ENCODE measurements at places on chromosomes 4 and X.
A peak's percentile ranks its signal among the peaks of the same experiment; 100 is the strongest.

- no peak for DNase-seq
Measured at GRCh38 chr4:152392079-152392478, 143.8 kb downstream of the FBXW7 start.

DNA sequence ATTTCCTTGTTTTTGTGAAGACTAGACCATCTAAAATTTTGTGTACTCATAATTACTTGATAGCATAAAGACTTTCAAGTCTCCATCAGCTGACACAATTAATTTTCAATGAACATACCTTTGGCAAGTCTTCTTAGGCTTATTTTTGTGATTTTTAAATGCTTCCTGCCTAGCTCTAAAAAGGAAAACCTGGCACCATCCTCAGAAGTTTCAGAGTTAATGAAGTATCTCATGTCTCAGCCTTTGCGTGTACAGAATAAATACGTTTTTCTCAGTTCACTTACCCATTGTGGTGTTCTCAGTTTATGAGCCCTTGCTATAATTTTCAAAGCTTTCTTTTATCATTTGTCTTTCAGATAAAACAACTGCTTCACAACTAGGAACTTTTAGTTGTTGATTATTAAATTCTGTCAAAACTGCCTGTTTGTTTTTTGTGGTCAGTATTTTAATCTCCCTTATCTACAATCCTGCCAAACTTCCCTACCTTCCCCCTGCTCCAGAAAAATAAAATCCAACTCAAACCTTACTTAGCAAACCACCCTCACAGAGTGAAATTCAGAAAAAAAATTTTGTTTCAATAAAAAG, 21.6 kb downstream of the ADD1 start:
- DNase-seq: no peak

- DNase-seq: no peak
Measured at GRCh38 chrX:17053502-17053901, 107.0 kb downstream of the REPS2 start.

DNA sequence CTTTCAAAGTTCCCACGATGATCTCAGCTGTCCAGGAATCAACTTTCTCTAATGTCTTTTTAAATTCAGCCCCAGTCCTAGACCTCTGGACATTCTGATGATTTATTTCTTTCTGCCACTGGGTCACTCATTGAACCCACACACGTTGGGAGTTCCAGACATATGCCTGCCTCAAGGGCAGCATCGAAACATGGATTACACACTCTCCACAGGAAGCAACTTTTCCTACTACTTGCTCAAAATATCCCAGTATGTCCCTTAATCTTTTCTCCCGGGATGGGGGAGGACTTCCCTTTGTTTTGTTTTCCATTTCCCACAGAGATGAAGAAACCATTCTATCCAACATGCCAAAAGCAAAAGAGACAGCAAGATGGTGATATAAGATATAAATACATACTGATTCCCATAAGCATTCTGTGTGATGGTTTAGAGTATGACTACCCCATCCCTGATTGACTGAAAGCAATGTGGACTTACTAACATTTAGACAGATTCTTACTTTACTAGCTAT, 79.8 kb upstream of the PPARGC1A start:
- DNase-seq: no peak

DNA sequence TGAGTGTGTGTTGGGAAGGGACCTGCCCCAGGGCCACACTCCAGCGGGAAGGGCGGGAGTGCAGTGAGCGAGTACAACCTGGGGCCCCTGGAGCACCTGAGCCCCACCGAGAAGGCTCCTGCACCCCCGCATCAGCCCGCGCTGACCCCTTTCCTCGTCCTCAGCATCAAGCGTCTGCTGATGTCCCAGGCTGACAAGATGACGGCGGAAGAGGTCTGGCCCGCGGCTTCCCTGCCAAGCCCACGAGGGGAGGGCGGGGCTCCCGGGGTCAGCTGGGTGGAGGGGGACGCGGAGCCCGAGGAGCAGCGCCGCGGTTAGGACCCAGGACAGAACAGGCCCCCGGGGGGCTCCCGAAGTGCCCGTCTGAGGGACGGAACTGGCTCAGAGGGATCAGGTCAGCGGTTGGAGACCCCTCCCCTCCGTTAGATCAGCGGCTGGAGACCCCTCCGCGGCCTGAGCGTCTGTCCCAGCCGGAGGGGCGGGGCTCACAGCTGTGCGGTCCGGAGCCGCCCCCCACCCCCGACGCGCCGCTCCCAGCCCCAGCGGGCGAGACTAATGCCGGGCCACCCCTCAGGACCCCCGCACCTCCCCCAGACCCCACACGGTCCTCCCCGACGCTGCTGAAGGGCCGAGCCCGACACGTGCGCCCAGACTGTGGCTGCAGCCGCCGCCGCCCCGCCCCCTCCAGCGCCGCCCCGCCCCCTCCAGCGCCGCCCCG, 6.7 kb downstream of the MYL5 start:
- no peak for DNase-seq

GRCh38 chr4:13524504-13525243, 19.6 kb downstream of the NKX3-2 start:
- no peak for DNase-seq

GRCh38 chrX:22399437-22400192, 126.9 kb downstream of the CBLL2 start:
- DNase-seq: no peak

GRCh38 chr4:17033768-17034181, 135.3 kb upstream of the LDB2 start:
- DNase-seq: no peak

- no peak for DNase-seq
Measured at GRCh38 chr4:153531000-153531358, 64.8 kb downstream of the TMEM131L start.

- DNase-seq: peak; percentile 44
Measured at GRCh38 chr4:98261405-98262291, 464 bp downstream of the RAP1GDS1 start.

GRCh38 chrX:12210196-12210815, 72.0 kb downstream of the FRMPD4 start:
- no peak for DNase-seq

DNA sequence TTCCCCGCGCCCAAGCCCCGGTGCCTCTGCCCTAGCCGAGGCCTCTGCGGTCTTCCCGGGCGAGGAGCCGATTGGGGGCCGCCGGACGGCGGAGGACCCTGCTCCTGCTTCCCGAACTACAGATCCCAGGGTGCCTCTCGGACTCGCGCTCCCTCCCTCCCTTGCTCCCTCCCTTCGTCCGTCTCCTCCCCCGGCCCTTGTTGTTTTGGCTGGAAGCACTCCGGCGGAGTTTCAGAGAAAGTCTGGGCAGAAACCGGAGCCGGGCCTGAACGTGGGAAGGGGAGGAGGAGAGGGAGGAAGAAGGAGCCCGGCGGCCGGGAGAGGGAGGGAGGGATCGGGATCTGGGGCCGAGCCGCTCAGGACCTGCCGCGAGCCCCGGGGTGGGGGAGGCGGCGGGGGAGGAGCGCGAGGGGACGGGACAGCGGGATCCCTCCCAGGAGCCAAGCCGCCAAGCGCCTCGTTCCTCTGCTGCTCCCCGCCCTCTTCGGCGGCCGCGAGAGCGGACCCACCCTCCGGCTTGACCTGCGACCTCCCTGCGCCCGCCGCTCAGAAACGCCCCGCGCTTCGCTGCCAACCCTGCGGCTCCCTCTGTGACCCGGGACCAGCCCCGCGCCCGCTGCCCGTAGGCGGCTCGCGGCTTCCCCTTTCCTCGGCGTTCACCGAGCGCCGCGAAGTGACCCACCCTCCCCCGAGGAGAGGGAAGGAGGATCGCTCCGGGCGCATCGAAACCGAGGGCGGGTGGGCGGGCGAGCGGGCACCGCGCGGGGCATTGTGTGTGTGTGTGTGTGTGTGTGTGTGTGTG, 496 bp upstream of the GAB1 start:
- no peak for DNase-seq

GRCh38 chrX:96373047-96373355, 311.6 kb upstream of the DIAPH2 start:
- no peak for DNase-seq

- DNase-seq: no peak
Measured at GRCh38 chr4:128590034-128590740, 219.3 kb upstream of the JADE1 start.

DNA sequence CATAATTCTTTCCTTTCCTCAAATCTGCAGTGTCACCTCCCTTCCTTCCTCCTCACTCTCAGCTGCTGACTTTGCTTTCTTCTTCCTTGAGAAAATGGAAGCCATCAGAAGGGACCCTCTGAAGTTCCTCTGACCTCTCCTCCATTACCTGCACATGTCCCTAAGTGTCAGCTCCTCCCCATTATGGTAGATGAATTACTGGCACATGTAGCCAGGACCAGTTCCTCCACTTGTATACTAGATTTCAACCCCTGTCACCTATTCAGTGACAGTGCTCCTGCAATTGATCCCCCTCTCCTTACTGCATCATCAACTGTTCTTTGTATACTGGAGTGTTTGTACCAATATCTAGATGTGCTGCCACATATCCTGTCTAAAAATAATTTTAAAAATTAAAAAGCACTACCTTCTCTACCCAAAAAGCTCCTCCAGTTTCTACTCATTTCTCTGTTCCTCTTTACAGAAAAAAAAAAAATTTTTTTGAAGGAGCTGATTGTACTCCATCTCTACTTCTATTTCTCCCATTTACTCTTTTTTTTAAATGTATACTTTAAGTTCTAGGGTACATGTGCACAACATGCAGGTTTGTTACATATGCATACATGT, 78.6 kb downstream of the CLCN5 start:
- DNase-seq: no peak

- DNase-seq: no peak
Measured at GRCh38 chrX:128818690-128819089, 704.6 kb downstream of the SMARCA1 start.

DNA sequence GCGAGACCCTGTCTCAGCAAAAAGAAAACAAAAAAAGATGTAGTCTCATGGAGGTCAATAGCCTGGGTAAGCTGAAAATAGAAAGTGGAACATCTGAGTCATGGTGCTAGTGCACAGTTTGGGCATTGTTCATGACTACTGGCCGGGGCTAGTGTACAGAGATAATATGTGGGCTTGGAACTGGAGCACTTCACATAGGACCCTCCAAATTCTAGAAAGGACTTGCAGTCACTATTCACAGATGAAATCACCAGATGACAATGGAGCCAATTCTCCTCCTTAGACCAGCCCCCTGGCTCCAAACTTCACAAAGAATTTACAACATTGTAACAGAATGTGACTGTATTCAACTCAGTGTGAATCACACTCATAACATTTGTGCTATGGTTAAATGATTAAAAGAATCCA, 367.8 kb upstream of the SLC7A11 start:
- no peak for DNase-seq

GRCh38 chrX:127574829-127575228, 477.4 kb downstream of the ACTRT1 start:
- no peak for DNase-seq

DNA sequence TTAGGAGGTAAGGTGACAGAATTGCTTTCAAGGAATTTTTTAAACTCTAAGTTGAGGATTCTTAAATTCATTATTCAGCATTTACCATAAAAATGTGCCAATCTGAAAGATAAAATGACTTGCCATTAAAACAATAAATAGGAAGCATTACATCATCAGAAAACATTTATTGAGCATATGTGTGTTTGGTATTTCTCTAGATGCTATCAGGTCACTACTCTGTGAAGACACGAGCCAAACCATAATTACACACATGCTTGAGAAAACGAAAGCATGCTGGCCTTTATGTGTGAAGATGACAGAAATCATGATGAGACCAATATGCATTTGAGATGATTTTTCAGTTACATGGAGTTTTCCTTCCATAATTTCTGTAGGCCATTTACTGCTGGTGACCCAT, 12.3 kb upstream of the IL21 start:
- DNase-seq: no peak

GRCh38 chr4:158714937-158715336, 8.3 kb downstream of the PPID start:
- DNase-seq: no peak

DNA sequence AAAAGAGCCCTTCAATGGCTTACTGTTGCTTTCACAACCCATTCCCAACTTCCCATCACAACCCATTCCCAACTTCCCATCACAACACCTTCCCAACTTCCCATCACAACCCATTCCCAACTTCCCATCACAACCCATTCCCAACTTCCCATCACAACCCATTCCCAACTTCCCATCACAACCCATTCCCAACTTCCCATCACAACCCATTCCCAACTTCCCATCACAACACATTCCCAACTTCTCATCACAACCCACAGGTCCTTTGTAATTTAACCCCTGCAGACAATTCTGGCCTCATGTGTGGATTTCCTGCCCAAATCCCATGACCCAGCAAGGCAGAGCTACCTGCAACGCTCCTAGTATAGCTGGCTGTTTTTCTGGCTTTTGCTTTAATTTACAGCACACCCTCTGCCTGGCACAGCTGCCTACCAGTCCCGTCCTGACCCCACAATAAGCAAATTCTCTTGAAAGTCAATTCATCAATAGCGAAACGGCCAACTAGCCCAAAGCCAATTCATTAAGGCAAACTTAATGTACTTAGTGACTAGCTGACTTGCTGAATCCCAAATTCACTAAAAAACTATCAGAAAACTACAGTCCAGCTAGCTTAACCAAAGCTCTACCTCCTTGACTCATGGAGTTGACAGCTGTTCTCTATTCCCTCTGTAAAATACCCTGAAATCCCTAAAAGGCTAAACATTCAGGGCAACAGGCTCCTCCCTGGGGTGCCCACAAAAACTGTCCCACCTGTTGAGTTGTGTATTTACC, 75.6 kb downstream of the AFAP1 start:
- no peak for DNase-seq

DNA sequence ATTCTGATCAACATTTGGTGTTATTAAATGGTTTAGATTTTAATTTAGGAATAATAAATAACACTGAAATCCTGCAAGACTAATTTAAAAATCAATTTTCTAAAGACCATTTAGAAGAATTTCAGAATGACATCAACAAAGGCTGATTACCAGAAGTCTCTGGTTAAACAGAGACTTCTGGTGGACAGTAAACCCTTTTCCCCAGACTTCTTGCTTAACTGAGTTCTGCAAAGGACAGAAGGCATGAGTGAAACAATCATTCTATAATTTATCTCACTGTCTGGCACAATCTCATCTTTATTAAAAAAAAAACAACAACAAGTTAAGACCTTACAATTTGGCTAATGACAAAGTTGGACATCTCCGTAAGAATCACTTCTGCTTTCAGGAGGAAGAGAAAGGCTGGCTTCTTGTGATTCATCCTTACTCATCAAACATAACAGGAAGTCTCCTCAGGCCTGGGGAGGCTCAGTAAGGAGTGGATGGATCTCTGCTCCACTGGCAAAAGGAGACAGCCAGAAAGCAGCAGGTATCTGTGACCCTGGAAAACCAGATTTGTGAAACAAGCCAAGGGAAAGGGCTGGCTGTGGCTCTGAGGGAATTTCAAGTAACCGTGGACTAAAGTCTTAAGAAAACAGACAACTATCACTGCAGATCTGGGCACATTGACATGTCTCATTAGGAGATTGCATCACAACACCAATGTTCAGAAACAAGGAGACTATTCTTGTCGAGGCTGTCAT, 908 bp upstream of the TLR6 start:
- DNase-seq: no peak

- DNase-seq: peak; percentile 20
Measured at GRCh38 chrX:56978172-56978571, 17.2 kb downstream of the SPIN3 start.

GRCh38 chr4:123896446-123897071, 500.0 kb downstream of the SPRY1 start:
- no peak for DNase-seq

All from glomerular endothelial cell (primary cell).